ENCODE measurements at places on chromosomes 5 and 9.

GRCh38 chr5:134503088-134503936, 22.2 kb upstream of the JADE2 start:
- no peak for DNase-seq

GRCh38 chr5:151110992-151111391, 30.2 kb upstream of the TNIP1 start:
- no peak for DNase-seq

- DNase-seq: no peak
Observed at GRCh38 chr5:166772770-166773169, 1518.7 kb upstream of the WWC1 start.

- peak; percentile 51 for DNase-seq
Observed at GRCh38 chr5:124909734-124910133, 163.3 kb upstream of the ZNF608 start.

- DNase-seq: no peak
Observed at GRCh38 chr5:77029376-77029885, 773 bp upstream of the AGGF1 start.

- no peak for DNase-seq
Observed at GRCh38 chr9:94534901-94535300, 20.0 kb upstream of the PCAT7 start.

- peak; percentile 68 for DNase-seq
Observed at GRCh38 chr5:23352446-23352845, 155.0 kb upstream of the PRDM9 start.

DNA sequence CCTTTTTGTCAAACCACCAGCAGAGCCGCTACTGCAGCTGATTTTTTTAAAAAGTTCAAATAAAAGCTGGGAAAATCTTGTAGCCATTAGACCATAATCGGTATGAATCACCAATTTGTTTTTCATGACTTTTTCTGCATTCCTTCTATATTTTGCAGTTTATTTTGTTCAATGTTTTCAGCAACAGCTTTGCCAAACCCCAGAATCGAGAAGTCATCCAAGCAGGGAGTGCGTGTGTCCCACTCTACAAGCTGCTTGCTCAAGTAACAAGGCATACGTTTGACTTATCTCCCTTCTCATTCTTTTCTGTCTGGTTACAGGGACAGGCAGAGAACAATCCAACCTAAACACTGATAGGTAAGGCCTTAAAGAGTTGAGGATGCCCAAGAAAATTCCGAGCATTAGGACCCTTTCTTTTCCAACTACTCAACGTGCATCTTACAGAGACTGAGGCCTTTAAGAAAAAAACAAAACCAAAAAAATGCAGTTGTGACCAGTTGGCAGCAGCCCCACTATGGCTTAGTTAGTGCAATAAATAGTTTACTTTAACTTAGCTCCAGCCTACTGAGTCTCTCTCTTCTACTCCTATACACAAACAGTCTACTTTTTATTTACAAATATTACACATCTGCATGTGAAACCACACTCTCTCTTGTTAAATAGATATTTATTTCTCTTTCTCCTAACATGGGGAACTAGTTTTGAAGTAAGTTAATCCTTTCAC, 134.7 kb upstream of the SLIT3 start:
- DNase-seq: no peak

DNA sequence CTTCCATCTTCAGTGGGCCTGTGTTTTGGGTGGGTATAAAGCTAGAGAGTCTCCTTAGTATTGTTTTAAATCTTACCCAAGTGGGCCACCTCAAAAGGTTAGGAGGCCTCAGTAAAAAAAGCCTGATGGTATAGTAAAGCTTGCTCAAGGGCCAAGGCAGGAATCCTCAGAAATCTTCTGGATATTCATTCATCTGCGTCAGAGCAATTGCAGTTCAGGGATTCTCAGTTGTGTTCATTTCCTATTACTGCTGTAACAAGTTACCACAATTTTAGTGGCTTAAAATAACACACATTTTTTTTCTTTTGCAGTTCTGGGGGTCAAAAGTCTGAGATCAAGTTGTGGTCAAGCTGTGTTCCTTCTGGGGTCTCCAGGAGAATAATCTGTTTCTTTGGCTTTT, 985.5 kb downstream of the TLE4 start:
- no peak for DNase-seq

DNA sequence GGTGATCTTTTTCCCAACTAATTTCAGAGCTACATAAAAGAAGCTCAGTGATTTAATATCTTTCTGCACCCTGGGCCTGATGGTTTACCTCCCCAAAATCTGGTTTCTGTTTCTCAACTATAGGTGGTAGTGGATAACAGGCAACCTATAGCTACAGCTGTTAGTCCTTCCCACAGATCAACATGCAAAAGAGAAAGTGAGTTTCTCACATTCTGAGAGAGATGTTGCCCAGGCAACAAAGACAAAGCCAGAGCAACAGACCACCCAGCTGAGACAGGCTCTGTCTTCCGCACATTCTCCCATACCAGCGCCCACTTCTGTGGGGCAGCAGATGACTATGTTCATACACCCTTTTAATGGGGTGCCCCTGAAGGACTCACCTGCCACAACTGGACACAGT, 40.7 kb upstream of the PPP2R2B start:
- DNase-seq: no peak

- DNase-seq: no peak
Observed at GRCh38 chr9:116435706-116436105, 251.4 kb upstream of the TRIM32 start.

GRCh38 chr5:50717651-50718050, 51.2 kb downstream of the PARP8 start:
- DNase-seq: no peak

- DNase-seq: no peak
Observed at GRCh38 chr9:86550401-86550800, 196.2 kb upstream of the TUT7 start.
